ENCODE measurements at places on chromosomes 2 and 18. TPM values are rescaled to one million over a fixed set of nuclear protein-coding genes. Genes with fewer than 3 reads are reported as not detected.

DNA sequence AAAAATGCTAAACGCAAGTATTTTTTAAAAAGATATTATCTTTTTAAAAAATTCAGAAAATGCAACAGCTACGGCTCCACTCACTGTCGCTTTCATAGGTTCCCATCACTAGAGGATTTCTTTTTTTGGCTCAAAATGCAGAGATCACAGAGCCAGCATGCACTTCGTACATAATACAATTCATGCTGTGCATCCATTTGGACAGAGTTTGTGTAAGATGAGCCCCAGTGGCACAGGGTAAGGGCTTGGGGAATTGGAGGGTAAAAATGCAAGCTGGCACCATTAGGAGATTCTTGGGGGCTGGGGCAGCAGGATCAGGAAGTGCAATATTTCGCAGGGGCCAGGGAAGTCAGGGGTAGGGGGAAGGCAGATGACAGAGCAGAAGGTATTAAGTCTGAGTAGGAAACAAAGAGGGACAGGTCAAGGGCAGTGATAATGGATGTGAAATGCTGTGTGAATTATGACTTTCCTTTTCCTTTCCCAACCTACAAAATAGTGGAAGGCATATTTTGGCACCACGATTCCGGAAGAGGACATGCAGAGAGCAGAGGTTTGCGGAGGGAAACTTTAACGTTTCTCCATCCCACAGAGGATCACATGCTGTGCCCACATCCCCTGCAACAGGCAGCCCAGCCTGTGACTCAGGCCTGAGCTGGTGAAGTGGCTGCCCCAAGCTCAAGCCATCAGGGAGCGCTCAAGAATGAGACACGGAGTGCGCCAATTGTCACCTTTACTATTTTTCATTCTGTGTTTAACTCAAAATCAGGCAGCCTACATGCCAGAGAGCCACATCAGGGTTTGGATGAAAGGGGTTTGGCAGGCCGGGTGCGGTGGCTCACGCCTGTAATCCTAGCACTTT is 4.7 kb downstream of the CAPG start:
- H3K27ac ChIP-seq = peak overlapping the region; percentile 88
- no peak for DNase-seq
- peaks cover 23% of the 10 kb centered on the region for H3K36me3 ChIP-seq

DNA sequence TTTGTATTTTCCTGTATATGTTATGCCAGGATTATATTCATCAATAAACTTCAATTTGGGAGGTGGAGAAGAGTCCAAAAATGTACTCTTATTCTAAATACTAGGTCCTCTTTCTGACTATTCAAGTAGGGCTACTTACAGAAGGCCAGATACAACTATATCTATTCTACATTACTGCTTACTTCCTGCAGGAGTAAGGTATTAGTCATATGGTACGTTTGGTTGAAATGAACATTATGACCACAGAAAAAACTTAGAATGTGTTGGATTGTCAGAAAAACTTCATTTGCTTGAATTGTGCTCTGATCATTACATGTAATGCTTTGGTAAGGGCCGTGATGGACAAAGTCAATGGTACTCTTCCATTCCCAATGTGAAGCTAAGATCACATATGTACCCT is 35.0 kb downstream of the STAT4 start:
- H3K27ac ChIP-seq = no peak overlapping the region
- H3K4me1 ChIP-seq = peaks cover 11% of the 10 kb centered on the region
- no peak for DNase-seq

GRCh38 chr2:154696810-154697417 is 1.6 kb upstream of the KCNJ3 start:
- H3K4me3 ChIP-seq = no peak overlapping the region
- H3K36me3 ChIP-seq = no peaks in the 10 kb centered on the region
- peaks cover 38% of the 10 kb centered on the region for H3K27me3 ChIP-seq
- peaks cover 13% of the 10 kb centered on the region for H3K4me1 ChIP-seq
- H3K27ac ChIP-seq = no peak overlapping the region

DNA sequence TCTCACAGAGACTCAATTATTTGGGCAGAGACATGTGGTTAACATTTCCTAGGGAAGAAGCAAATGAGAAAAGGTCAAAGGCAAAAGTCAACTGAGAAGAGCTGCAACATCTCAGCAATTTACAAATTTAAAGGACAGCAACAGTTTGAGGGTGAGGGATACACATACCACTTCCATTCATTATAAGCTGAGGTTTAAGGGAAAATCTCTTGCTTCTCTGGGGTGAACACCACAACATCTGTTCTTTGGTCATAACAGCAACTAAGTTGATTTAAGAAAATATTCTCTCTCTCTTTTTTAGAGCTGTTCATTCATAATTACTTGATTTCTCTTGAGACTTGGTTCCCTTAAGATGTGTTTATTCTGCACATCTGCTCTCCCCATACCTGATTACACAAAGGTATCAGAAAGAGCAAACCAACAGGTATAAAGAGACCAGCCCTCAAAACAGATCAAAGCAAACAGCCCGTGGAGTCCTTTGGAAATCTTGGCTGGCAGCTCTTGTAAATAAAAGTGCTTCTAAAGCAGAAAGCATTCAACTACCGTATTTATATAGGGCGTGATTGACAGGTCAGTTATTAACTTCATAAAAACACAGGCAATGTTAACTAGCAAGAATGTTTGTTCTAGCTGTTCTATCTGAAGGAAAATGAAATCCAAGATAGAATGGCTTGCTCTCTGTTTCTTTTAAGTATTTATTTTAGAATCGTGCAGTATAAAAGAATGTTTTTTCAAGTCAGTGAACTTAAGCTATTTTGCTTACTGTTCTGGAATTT is 132.8 kb downstream of the THADA start:
- H3K27me3 ChIP-seq = no peaks in the 10 kb centered on the region
- no peak for DNase-seq
- H3K36me3 ChIP-seq = no peaks in the 10 kb centered on the region
- H3K27ac ChIP-seq = peak overlapping the region; percentile 15
- peaks cover 32% of the 10 kb centered on the region for H3K4me1 ChIP-seq
- no peak overlapping the region for H3K4me3 ChIP-seq

Gene ACMSD
- total RNA-seq = not detected

GRCh38 chr2:3175568-3175955 is 202.1 kb downstream of the EIPR1 start:
- H3K36me3 ChIP-seq = peaks cover 45% of the 10 kb centered on the region
- H3K4me1 ChIP-seq = no peaks in the 10 kb centered on the region
- no peak overlapping the region for H3K27ac ChIP-seq
- H3K27me3 ChIP-seq = no peaks in the 10 kb centered on the region

Gene UGT1A3
- total RNA-seq = not detected

- peaks cover 4% of the 10 kb centered on the region for H3K4me1 ChIP-seq
- peak overlapping the region; percentile 96 for H3K4me3 ChIP-seq
- peak; percentile 36 for DNase-seq
- no peaks in the 10 kb centered on the region for H3K36me3 ChIP-seq
- no peak overlapping the region for H3K27ac ChIP-seq
- no peaks in the 10 kb centered on the region for H3K27me3 ChIP-seq
Measured at GRCh38 chr2:231780123-231780908, 766 bp downstream of the PDE6D start.

Gene CNOT11
- total RNA-seq = 32.6 TPM

DNA sequence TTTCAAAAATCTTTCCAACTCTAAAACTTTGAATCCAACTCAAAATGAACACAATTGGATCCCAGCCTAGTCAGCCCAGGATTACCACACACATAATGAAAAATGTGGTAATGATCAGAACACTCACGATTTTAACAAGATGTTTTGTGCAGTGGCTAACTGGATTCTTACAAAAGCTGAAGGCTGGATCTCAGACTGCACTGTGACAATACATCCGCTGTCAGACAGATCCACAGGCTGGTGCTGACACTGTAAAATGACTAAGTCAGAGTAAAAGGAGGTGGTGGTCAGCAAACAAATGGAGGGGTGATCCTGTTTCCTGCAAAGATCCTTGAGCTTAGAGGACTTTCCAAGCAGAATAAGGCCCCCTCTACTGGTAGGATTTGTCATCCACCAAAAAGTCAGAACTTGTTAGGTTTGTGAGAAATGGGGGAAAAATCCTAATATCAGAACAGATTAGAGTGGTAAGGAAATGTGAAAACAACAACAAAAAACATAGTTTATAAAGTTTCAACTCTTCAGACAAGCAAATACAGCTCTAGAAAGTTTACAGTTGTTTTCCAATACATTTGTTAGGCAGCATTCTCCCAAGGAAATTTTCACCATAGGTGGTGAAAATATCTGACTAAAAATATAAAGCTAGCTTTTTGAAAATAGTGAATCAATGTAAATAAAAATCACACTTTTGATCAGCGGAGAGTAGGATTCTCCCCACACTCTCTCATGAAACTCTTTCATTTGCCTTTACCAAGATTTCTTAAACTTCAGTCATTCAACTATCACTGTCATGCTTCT is 211.9 kb downstream of the AGPS start:
- peak; percentile 83 for DNase-seq
- no peak overlapping the region for H3K4me3 ChIP-seq
- H3K36me3 ChIP-seq = no peaks in the 10 kb centered on the region
- no peak overlapping the region for H3K27ac ChIP-seq
- no peaks in the 10 kb centered on the region for H3K4me1 ChIP-seq

GRCh38 chr2:25184254-25184653 is 15.9 kb upstream of the POMC start:
- no peak overlapping the region for H3K4me3 ChIP-seq
- H3K4me1 ChIP-seq = no peaks in the 10 kb centered on the region
- no peaks in the 10 kb centered on the region for H3K36me3 ChIP-seq
- no peak overlapping the region for H3K27ac ChIP-seq
- H3K27me3 ChIP-seq = peaks cover 13% of the 10 kb centered on the region
- DNase-seq = no peak

DNA sequence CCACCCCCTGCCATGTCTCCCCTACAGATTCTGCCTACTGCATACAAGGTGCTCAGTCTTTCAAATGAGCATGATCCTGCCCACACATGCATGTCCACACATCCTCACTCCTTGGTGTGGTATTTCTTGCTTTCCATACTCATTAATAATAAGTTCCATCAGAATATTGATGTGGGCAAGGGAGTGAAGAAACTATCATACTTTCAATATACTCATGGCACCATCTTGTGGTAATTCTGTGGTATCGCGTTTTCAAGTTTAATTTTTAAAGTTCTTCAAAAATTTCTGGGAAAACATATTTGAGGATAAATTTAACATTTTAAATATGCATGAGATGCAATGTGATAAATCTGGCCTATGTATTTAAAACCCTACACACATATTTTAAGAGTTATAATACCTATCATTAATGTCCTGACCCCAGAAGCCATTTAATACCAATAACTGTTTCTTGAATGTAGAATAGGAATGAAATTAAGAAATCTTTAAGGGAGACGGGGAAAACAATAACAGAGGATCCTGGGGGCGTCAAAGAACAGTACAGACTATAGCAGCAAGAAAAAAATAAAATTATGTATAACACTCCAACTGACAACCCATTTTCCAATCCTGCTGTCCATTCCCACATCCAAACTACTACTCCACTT is 110.1 kb downstream of the ZNF385B start:
- peaks cover 4% of the 10 kb centered on the region for H3K4me1 ChIP-seq
- no peaks in the 10 kb centered on the region for H3K27me3 ChIP-seq
- H3K36me3 ChIP-seq = no peaks in the 10 kb centered on the region
- H3K27ac ChIP-seq = no peak overlapping the region
- no peak overlapping the region for H3K4me3 ChIP-seq

GRCh38 chr2:88919087-88919738 is 227.7 kb downstream of the RPIA start:
- no peaks in the 10 kb centered on the region for H3K27me3 ChIP-seq
- no peaks in the 10 kb centered on the region for H3K36me3 ChIP-seq
- no peak for DNase-seq
- H3K4me1 ChIP-seq = no peaks in the 10 kb centered on the region

DNA sequence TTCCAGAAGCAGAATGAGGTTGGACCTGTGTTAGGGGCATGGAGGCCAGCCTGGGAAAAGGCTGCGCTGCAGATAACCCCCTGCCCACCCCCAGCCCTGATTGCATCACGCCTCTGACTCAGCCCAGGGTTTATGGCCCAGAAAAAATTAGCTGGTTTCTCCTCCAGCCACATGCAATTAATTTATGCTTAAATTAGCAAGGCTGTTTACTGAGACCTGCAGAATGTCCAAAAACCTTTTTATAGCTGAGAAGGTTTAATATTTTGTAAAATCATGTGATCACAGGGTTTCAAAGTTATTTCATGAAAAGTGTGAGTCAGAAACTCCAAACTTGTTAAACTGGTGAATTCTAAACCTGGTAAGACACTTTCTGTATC is 123.1 kb upstream of the HDAC4 start:
- H3K36me3 ChIP-seq = no peaks in the 10 kb centered on the region
- no peak overlapping the region for H3K4me3 ChIP-seq
- H3K4me1 ChIP-seq = no peaks in the 10 kb centered on the region
- DNase-seq = no peak
- H3K27me3 ChIP-seq = no peaks in the 10 kb centered on the region

Gene STK11IP
- 30.3 TPM for total RNA-seq

Gene ZNF396
- 3.5 TPM for total RNA-seq

Gene MATN3
- 9.1 TPM for total RNA-seq

- no peak for DNase-seq
- H3K27me3 ChIP-seq = no peaks in the 10 kb centered on the region
- H3K4me3 ChIP-seq = no peak overlapping the region
- H3K36me3 ChIP-seq = no peaks in the 10 kb centered on the region
Measured at GRCh38 chr18:10051877-10052631, 138.2 kb downstream of the VAPA start.

DNA sequence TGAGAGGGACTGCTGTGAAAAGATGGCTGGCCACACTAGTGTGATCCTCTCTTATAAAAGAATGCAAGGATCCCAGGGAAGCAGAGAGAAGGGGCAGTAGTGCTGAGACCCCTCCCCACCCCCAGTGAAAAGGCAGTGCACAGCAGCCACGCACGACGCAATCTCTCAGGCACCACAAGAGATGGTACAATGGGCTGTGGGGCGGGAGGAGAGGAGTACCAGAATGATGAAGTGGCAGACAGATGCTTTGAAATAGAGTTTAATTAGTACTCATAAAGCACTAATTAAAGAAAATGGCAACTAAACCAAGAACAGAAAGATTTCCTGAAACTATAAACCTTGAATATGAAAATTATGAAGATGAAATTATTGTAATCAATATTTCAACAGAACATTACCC is 29.0 kb downstream of the B4GALT6 start:
- H3K27me3 ChIP-seq = no peaks in the 10 kb centered on the region
- no peaks in the 10 kb centered on the region for H3K36me3 ChIP-seq
- H3K4me3 ChIP-seq = no peak overlapping the region
- H3K27ac ChIP-seq = no peak overlapping the region
- peaks cover 3% of the 10 kb centered on the region for H3K4me1 ChIP-seq
